ENCODE measurements at places on chromosomes 5 and 9.

- no peak for DNase-seq
Measured at GRCh38 chr5:31007672-31008071, 185.8 kb upstream of the CDH6 start.

- no peak for DNase-seq
Measured at GRCh38 chr9:94300470-94301301, 27.8 kb downstream of the NUTM2F start.

DNA sequence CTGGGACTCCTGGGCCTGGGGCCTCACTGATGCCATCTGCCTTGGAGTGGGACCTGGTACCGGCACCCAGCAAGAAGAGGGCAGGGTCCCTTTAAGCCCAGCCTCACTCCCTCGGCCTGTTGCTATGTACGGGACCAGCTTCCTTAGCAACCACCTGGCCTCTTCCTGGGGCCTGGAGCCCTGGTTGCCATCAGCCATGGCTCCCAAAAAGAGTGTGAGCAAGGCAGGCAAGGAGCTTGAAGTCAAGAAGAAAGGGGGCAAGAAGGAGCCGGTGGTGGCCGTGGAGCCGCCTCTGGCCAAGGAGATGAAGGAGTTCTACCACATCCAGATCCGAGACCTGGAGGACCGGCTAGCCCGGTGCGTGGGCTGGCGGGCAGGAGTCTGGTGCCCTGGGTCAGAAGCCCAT lies at the start of gene CFAP157:
TSS of gene CFAP157 (plus strand) at position 153 of the 406 bp plus-strand sequence. CDS start at position 197, 44 bp downstream.
- DNase-seq, result no peak

DNA sequence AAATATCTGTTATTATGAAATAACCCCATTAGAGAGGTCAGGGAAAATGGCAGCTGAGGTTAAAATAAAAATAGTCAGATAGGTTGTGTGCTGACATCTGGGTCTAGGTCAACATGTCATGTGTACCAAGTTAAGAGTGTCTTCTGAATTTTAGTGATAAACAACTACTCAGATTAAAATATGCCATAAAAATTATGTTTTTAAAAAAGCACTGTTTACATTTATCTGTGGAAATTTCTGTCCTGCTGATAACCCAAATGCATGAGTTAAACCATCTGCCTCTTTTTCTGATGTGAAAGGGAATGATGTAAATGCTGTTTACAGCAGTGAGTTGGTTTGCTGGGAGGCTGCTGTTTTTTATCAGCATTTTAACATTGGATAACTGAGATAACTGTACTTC lies 361.2 kb upstream of the TARS1 start:
- DNase-seq, result no peak

DNA sequence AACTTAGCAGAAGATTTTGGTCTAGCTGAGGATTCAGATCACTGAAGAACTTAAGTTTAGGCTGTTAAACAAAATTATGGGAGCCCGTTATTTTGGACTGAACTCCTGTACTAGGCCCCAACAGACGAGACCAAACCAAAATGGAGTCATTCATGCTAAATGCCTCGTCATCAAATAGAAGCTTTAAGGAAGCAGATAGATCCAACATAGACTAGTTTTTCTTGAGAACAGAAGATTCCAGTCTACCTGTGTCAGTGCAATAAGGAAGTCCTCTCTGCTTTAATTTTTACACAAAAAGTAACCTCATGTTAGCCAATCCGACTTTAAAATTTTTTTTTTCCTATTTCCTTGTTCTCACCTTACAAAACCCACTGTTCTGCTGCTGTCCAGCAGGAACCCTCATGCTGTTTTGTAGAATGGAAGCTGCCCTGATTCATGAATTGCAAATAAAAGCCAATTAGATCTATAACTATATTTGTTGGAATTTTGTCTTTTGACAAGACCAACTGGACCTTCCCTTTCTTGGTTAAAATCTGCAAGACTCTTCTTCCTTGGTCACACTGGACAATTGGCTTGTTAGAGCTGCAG lies 29.0 kb upstream of the GOLM1 start:
- DNase-seq, result no peak

DNA sequence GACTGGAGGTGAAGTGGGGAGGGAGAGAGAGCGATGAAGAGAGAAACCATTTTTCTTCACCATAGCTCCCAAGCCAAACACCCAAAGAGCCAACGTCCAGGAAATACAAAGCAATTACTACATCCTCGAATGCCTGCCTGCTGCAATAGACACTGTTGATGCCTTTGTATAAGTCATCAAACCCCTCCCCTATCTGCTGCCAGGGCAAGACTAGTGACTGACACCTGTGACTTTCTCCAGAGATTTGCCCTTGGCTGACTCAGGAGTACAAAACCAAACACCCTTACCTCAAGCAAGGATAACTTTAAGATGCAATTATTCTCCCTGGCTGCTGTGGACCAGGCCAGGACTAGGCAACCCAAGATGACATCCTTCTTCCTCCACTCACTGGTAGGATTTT lies 81.8 kb upstream of the RASA1 start:
- DNase-seq, result no peak

Measured in T1000 (cell line).